ENCODE measurements at places on chromosomes 2 and 18.

DNA sequence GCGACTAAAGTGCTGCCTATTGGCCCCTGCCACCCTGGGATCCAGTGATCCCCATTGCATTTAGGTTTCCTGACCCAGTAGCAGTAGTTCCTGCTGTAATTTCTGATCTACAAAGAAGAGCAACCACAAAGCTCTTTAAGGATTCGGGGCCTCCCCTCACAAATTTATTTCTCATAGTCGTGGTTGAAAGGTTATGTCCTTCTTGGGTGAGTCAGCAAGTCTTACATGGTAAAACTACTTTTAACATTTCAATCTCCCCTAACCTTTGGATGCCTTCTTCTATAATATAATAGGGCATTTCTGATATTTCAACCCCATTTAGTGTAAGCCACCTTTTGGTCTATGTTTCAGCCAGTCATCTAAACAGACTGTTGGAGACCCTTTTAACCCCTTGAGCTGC is 14.9 kb downstream of the PIKFYVE start:
- peak; percentile 36 for DNase-seq

DNA sequence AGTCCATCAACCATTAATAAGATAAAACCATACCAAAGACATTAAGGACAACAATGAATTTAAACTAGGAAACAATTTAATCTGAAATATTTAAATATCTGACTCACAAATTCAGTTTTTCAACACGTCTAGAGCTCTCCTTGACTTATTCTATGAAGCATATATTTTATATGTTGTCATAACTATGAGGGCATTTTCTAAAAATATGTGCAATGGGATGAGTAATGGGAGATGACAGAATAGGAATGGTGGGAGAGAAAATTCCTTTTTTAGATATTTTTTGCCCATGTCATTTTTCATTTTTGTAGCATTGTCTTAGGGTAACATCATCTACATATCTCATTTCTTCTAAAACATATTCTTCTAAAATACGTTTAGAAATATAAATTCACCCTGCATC is 79.2 kb upstream of the CDH2 start:
- no peak for DNase-seq

DNA sequence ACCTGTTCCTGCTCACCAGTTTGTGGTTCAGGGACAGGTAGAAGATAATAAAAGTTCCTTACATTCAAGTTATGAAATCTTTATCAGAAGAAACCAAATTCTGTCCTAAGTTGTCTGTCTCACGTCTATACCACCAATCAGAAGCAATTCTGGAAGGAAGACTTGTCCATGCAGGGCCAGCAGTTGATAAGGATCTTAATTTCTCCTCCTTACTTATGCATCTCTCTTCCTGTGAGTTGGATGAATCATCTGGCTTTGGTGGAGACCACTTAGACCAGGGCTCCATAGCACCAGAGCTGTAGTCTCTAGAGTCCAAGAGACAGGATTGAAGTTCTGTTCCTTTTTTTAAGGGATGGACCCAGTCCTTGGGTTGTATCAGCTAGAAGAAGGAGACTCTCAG is 106.5 kb downstream of the APOB start:
- no peak for DNase-seq

GRCh38 chr2:113390124-113390849 is 47.2 kb upstream of the ZNG1B start:
- peak; percentile 88 for DNase-seq

DNA sequence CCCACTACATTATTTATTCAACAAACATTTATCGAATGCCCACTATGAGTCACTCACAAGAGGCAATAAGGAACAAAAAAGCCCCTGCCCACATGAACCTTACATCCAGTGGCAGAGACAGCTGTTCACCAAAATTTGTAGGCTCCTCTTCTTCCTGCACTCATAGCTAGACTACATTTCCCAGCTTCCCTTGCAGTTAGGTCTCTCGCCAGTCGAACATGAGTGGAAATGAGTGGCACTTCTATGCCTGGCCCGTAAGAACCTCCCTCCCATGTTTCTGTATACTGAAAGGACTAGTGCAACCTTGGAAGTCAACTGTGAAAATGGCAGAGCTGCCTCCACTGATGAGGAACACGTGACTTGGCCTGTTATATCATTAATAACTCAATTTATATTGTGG is 19.4 kb upstream of the NCOA1 start:
- no peak for DNase-seq

DNA sequence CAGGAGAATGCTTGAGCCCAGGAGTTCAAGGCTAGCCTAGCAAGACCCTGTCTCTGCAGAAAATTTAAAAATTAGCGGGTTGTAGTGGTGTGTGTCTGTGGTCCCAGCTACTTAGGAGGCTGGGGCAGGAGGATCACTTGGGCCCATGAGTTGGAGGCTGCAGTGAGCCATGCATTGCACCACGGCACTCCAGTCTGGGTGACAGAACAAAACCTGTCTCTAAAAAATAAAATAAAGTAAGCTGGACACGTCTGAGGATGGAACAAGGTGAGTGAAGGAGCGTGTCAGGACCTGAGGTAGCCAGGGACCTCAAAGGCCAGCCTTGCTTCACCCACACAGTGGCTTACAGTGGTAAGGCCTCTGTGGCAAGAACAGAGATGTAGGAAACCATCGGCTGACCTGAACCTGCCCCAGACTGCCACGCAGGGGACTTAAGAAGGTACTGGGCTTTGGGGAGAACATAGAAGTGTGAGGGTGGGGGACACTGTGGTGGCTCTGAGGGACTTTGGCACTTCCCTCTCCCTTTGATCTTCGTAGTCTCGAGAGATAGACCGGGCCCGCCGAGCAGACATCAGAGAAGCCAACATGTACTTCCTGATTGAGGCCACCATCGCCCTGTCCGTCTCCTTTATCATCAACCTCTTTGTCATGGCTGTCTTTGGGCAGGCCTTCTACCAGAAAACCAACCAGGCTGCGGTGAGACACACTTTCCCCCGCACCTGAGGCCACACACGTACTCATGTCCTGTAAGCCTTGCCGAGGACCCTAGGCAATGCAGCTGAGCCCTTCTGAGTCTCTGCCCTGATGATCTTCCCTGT is 7.5 kb downstream of the SLC11A1 start:
- no peak for DNase-seq

DNA sequence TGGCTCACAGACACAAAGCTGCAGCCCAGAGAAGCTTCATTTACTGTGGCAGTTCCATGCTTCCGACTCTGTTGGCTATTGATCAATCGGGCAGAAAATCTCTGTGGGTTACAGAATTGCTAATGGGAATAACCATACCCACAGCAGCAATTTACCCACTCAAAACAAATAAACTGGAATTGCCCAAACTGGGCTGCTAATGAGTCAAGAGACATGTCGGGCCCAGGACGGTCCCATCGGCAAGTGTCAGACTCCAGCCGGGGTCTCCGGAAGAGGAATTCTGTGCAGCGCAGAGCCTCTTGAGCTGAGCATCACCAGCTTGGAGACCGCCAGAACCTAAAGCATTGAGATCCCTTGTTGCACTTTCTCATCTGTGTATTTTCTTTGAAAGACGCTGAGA is 67.8 kb downstream of the TMEM18 start:
- DNase-seq, result no peak

- DNase-seq, result no peak
Measured at GRCh38 chr2:218252509-218253231, 8.1 kb upstream of the GPBAR1 start.

DNA sequence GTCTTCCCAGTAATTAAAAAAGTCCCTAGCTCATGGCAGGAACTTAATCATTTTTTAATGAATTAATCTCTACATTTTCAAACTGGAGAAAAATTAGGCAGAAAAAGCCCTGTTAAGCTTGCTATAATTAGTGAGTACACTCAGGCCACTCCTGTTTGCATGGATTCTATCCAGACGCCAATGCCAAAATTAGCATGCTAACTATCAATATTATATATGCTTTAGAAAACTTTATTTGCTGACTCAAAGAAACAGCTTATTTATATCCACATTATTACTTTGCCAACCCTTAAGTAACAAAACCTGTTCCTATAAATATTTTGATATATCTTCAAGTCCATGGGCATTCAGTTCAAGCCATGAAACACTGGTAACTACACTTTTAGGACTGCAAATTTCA is 90.9 kb downstream of the SMC6 start:
- no peak for DNase-seq

DNA sequence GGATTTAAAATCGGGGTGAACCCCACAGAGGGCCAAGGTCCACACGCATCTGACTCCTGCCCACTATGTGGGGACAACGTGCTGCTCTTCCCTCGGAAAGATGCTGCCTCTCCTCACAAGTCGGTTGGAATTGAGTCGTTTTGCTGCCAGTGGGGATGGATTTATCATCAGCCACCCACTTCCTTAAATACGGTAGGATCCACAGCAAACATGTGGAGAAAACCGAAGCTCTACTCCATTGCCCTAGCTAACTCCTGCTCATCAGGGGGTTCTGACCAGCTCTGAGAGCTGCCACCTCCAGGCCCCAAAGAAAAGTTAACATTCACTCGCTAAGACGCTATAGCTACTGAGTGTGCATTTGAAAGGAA is 80.9 kb downstream of the CHRNA1 start:
- peak; percentile 68 for DNase-seq

DNA sequence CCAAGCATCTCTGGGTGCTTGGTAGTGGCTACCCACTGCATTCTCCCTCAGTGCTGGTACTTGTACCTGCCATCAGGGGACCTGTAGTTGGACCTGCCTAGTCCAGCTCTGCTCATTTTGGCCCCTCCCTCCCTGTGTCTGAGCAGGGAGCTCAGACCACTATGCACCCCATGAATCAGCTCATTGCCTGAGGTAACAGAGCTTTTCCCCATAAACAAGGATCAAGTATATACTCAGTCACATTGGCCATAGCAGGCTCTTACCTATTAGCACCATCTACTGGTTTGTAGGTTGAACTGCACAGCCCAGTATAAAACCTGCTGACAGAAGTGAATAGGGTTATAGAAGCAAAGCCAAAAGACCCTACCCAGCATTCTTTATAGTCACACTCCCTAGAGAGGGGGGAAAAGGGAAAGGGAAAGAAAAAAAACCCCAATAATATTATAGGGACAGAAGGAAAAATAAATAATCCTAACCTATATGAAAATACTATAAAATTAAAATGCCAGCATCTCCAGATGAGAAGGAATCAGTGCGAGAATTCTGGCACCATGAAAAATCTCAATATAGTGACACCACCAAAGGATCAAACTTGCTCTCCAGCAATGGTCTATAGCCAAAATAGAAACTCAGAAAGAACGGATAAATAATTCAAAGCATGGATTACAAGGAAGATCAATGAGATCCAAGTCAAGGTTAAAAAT is 6.9 kb upstream of the FLACC1 start:
- peak; percentile 60 for DNase-seq

- no peak for DNase-seq
Measured at GRCh38 chr2:157469726-157470125, 25.8 kb upstream of the CYTIP start.

DNA sequence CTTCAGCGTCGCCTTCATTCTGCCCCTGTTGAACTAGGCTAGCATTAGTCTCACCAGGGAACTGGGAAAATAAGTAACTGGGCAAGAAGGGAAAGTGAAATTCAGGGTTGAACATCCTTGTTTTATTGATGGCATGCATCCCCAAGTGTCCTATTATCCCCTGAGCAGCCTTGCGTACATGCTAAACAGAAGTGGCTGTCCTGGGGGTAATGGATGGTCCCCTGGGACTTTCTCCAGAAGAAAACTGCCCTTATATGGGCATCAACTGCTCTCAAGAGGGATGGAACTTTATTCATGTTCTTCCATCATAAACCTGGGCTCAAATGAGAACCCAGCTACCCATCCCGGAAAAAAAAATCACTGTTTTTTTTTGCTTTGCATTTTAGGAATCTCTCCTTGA is 11.8 kb upstream of the SMIM21 start:
- DNase-seq, result no peak
